ENCODE measurements at places on chromosomes 3 and 15.

DNA sequence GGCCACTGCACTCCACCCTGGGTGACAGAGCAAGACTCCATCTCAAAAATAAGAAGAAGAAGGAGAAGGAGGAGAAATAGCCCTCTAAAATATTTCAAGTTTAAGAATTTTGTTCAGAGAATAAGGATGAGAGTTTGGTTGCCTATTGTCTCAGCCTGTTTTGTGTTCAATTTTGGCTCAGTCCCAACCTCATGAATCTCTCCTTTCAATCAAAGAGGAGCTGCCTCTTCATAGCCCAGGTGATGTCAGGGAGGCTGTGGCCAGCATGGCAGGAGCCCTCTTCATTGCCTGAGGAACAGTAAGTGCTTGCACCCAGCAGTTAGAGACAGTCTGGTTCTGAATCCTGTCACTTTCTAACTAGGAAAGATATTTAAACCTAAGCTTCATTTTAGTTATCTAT is 55.0 kb downstream of the BDH1 start:
- DNase-seq: no peak

- no peak for DNase-seq
These were observed 164.7 kb downstream of the CTNNB1 start for GRCh38 chr3:41363830-41364523.

DNA sequence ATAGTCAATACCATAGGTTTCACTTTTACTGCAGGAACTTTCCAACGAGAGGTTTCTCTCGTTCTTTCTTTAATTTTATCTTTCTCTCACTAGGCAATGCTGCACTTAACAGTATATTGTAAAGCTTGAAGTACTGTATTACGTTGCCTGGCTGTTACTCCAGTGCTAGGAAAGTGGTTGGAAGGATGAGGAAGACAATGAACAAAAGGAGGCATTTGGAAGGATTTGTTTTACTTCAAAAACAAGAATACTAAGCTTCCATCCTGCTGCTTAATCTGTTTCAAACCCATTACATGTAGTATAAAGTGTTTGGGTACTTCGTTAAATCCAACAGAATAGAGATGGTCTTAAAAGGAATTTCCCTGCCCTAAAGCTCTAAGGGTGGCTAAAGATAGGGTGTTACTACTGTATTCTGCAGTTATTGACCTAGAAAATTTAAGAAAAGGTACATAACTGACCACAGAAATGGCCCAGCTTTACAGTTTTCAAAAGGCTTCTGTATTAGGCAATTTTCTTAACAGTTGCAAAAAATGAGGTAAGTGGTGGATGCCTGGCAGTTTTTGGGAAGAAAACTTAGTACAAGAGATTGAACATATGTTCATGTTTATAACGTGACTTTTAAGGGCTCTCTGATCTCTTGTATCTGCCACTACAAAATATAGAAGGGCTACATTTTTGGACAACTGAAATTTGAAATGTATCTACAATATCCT is 785 bp upstream of the IFT57 start:
- DNase-seq: no peak

- peak; percentile 57 for DNase-seq
These were observed 866 bp downstream of the TNIK start for GRCh38 chr3:171459137-171459941.

- no peak for DNase-seq
These were observed 90.5 kb upstream of the CSPG5 start for GRCh38 chr3:47669026-47669749.

GRCh38 chr3:10753964-10754363 is 62.1 kb upstream of the SLC6A11 start:
- peak; percentile 65 for DNase-seq

GRCh38 chr3:135127946-135128470 is 332.9 kb downstream of the EPHB1 start:
- no peak for DNase-seq

GRCh38 chr15:37028625-37029296 is 71.6 kb downstream of the MEIS2 start:
- DNase-seq: no peak

DNA sequence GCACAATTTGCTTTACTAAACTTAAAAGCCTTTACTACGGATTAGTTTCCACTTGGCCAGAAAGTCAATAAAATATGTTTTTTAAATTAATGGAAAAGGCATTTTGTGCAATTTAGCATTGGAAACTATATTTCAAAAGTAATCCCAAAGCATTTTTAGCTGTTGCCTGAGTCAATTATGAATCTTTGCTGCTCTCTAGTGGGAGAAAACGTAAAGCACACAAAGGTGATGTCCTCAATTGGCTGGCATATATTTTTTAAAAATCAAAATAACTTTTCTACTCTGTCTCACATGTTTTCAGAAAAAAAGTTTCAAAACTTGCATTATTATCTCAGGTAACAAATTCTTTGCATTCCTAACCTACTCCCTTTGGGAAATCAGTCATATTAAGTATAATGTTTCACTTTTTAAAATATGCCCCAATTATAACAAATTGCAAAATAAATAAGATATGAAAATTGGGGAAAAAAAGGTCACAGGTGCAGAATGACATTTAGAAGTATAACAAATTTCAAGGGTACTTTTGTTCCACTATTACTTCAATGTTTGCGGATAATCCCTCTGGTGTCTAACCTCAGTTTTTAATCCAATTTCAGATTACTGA is 47.2 kb upstream of the TEX55 start:
- DNase-seq: no peak

DNA sequence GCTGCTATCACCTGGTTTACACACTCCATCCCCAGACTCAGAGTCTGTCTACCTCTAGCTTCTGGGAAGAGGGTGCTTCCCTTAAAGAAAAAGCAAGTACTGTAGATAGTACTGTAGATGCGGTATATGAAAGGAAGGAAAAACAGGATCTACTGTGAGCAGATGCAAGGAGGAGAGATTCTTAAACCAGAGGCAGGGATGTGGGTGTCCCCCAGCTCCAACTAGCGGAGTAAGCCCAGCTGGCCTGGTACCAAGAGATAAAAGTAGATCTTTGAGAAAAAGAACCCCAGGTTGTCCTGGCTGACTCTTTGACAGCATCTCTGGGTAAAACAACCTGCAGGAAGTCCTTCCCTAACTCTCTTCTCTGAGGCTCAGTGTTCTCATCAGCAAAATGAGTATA is 523.7 kb upstream of the PROK2 start:
- no peak for DNase-seq

- no peak for DNase-seq
These were observed 2.1 kb upstream of the DLEC1 start for GRCh38 chr3:38036906-38037305.

- DNase-seq: no peak
These were observed 1.3 kb downstream of the XIRP1 start for GRCh38 chr3:39191111-39191510.

GRCh38 chr15:88428805-88429605 is 38.2 kb downstream of the MRPL46 start:
- DNase-seq: no peak

GRCh38 chr3:156819842-156820691 is 6.1 kb upstream of the LEKR1 start:
- DNase-seq: no peak

- DNase-seq: no peak
These were observed 31.0 kb downstream of the COPS2 start for GRCh38 chr15:49124371-49124770.

- DNase-seq: no peak
These were observed 620.2 kb downstream of the ZBBX start for GRCh38 chr3:166759736-166760513.

- no peak for DNase-seq
These were observed 234.8 kb upstream of the NR2E3 start for GRCh38 chr15:71575474-71576045.

- DNase-seq: no peak
These were observed 217.6 kb upstream of the IL12A start for GRCh38 chr3:159770998-159771397.

GRCh38 chr15:89841962-89842361 is 27.3 kb upstream of the ANPEP start:
- DNase-seq: no peak

GRCh38 chr3:105923140-105923539 is 54.3 kb upstream of the CBLB start:
- DNase-seq: no peak

GRCh38 chr3:171873580-171873979 is 30.4 kb downstream of the TMEM212 start:
- DNase-seq: no peak

DNA sequence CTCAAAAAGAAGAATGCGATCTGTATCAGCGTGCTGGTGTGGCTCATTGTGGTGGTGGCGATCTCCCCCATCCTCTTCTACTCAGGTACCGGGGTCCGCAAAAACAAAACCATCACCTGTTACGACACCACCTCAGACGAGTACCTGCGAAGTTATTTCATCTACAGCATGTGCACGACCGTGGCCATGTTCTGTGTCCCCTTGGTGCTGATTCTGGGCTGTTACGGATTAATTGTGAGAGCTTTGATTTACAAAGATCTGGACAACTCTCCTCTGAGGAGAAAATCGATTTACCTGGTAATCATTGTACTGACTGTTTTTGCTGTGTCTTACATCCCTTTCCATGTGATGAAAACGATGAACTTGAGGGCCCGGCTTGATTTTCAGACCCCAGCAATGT is 1.3 kb downstream of the P2RY1 start:
- DNase-seq: no peak

DNA sequence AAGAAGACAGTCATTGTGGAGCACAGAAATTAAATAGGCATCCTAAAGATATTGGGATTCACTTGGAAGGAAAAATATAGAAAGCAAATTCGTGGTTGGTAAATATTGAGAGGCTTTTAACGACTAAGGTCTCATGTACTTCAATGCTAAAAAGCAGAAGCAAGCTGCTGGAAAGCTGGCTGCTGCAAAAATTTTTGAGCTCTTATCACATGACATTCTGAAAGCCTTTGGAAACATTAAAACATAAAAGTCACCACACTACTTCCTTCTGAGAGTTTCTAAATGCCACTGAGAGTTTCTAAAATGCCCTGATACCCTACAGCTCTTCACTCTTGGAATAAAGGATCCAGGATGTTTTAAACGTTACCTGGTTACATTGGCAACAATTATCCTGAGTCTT is 39.0 kb upstream of the CBLB start:
- DNase-seq: no peak

- peak; percentile 42 for DNase-seq
These were observed 42.1 kb downstream of the VGLL4 start for GRCh38 chr3:11601446-11602238.

DNA sequence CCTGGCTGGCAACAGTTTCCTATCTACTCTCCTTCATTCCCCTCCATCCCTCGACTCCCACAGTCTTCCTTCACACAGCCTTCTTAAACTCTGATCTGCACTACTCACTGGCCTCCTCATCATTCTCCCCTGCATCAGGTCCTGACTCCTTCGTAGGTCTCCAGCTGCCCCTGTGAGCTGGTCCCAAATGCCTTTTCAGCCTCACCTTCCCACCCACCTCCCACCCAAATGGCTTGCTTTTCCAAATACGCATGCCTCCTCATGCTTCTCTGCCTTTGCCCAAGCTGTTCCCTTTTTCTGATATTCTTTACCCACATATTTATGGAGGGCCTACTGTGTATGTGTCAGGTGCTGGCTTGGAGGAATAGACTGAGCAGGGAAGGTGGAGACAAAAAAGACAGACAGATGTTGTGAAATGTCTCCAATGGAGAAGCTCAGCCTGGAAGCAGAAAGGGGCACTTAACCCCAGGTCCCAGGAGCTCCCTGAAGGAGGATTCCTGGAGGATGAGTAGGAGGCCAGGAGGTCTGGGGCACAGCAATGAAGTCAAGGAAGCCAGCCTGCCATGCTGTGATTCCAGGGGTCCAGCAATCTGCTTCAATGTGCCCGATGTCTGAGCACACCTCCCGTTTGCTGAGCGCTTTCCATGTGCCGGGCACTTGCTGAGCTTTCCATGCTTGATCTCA is 252.2 kb downstream of the SHQ1 start:
- DNase-seq: no peak

GRCh38 chr3:73500321-73500720 is 124.4 kb downstream of the PDZRN3 start:
- DNase-seq: no peak

DNA sequence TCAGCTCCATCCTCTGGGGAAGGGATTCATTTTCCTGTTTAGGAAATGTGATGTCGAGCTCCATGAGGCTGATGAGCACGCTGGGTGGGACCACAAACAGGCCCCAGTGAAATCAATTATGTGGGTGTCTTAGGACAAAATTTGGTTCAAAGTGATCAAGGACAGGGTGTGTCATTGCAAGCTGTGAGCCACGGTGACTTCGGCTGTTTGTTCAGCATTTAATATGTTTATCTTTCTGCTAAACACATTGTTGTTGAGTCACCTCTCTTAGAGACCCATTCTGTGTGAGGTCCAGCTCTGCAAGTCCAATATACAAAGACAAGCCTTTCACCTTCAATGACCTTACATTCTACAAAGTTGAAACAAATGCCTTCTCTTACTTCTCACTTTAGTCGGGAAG is 41.3 kb downstream of the SSR3 start:
- DNase-seq: no peak

- no peak for DNase-seq
These were observed 6.4 kb downstream of the TERC start for GRCh38 chr3:169758359-169758994.

DNA sequence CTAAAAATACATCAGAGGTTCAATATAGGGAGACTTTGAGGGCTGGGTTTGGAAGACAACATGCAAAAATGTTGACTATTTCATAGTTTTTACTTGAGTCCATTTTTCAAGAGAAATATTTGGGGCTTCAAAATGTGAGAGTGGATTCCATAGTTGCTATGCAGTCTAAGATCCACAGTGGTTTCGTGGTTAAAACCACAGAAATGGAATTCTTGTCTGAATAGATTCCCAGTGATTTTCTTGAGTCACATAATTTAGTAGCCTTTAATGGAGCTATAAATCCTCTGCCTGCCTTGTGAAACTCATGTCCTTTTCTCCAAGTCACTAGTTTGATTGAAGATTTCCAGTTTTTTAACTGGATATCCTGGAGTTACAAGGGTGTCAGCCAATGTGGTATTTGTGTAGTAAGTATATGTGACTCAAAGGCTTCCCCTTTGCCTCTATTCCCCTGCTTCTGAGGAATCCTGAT is 94.7 kb upstream of the RBMS3 start:
- no peak for DNase-seq

DNA sequence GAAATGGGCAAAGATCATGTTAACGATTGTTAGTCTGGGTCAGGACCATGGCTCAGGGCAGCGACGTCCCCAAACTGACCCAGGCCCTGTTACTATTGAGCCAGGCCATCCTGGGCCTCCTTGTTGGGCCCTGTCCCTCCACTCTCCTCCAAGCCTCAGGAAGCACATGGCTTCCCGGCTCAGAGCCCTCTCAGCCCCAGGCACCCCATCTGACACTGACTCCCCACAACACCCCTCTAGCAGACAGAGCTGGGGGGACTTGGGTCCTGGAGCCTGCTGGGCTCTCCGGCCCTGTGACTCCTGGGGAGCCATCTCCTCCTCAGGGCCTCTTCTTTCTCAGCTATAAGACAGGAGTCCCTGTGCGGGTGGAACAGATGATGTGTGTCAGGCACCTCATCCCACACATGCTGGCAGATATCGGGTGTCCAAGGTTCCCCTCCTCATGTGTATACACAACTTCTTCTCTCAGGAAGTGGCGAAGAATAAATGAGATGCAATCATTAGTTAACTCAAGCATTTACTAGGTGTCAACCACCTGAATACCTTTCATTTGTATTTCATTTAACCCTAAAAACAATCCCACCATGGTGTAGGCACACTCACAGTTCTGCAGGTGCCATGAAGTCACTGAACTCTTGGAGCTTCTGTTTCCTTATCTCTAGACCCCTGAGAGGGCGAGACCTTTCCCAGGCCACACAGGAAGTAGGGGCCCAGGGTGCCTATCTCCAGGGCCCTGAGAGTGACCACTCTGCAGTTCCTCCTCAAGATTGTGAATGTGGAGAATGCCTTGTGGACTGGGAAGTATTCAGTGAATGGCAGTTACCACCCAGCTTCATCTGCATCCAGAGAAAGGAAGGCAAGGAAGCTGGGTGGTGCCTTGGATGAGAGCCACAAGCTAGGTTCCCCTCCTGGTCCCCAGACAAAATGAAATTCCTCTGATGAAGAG is 282.5 kb upstream of the TLE3 start:
- DNase-seq: no peak
